ENCODE measurements at places on chromosomes 11 and 22.

DNA sequence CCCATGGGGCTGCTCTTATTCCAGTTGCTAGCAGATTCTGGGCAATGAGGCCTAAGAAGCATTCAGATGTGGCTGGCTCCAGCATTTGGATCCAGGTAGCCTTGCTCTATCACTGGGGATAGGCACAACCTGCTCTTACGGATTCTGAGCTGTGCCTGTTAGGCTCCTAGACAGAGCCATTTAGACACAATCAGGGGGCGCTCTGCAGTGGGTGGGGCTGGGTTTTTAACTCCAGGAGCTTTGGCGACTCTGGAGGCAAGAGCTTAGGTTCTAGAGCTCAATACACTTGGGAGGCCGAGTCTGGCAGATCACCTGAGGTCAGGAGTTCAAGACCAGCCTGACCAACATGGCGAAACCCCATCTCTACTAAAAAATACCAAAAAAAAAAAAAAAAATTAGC lies 32.0 kb downstream of the KCNC1 start:
- H3K4me1 ChIP-seq: no peaks in the 10 kb centered on the region
- H3K27me3 ChIP-seq: no peaks in the 10 kb centered on the region
- peak; percentile 75 for DNase-seq
- no peaks in the 10 kb centered on the region for H3K36me3 ChIP-seq
- H3K4me3 ChIP-seq: no peak overlapping the region

GRCh38 chr11:71420455-71421241 lies 27.5 kb downstream of the DHCR7 start:
- H3K4me1 ChIP-seq: no peaks in the 10 kb centered on the region
- H3K27ac ChIP-seq: no peak overlapping the region
- H3K36me3 ChIP-seq: no peaks in the 10 kb centered on the region
- H3K4me3 ChIP-seq: no peak overlapping the region
- DNase-seq: peak; percentile 89
- no peaks in the 10 kb centered on the region for H3K27me3 ChIP-seq

DNA sequence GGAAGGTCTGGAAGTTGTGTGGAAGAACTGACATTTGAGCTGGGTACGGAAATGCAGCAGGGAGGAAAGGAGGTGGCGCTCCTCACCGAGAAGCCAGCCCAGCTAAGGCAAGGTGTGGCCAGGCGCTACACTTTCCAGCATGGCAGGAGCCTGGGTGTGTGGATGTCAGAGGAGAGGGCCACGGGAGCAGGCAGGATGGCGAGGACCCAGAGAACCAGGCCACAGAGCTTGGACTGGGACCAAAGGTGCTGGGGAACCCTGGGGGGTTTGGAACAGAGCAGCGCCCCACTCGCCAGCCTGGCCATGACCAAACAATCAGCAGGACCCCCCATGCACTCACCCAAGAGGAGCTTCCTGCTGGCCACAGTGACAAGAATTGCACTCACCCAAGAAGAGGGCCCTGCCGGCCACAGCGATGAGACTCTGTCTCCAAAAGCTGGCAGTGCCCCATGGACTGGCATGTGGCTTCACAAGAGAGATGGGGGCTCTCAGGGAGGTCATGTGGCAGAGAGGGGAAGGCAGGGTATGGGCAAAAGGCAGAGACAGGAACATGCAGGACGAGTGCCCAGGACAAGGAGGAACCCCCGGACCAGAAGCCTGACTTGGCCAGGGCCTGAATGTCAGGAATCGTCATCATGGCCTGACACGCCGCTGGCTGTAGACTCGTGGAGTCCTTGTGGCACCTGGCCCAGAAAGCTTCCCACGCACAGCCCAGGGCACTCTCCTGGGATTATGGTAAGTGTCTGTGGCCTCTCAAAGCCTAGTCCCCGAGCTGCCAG lies 45.4 kb downstream of the IGF2 start:
- no peaks in the 10 kb centered on the region for H3K27me3 ChIP-seq
- H3K4me1 ChIP-seq: peaks cover 3% of the 10 kb centered on the region
- H3K4me3 ChIP-seq: no peak overlapping the region

GRCh38 chr11:118295815-118296454 lies 8.6 kb upstream of the CD3E start:
- H3K27ac ChIP-seq: no peak overlapping the region
- DNase-seq: peak; percentile 53
- no peaks in the 10 kb centered on the region for H3K36me3 ChIP-seq
- no peaks in the 10 kb centered on the region for H3K4me1 ChIP-seq
- peaks cover 18% of the 10 kb centered on the region for H3K27me3 ChIP-seq

- H3K4me3 ChIP-seq: no peak overlapping the region
- no peak overlapping the region for H3K27ac ChIP-seq
- no peaks in the 10 kb centered on the region for H3K27me3 ChIP-seq
- no peaks in the 10 kb centered on the region for H3K4me1 ChIP-seq
Observed at GRCh38 chr11:57497303-57498247, 17.9 kb downstream of the SLC43A1 start.

GRCh38 chr11:28596816-28597215 lies 488.6 kb downstream of the METTL15 start:
- no peak overlapping the region for H3K27ac ChIP-seq
- no peaks in the 10 kb centered on the region for H3K4me1 ChIP-seq
- H3K4me3 ChIP-seq: no peak overlapping the region
- no peaks in the 10 kb centered on the region for H3K27me3 ChIP-seq

GRCh38 chr22:35174401-35175038 lies 82.8 kb upstream of the HMGXB4 start:
- no peaks in the 10 kb centered on the region for H3K36me3 ChIP-seq
- no peak overlapping the region for H3K27ac ChIP-seq
- DNase-seq: no peak

DNA sequence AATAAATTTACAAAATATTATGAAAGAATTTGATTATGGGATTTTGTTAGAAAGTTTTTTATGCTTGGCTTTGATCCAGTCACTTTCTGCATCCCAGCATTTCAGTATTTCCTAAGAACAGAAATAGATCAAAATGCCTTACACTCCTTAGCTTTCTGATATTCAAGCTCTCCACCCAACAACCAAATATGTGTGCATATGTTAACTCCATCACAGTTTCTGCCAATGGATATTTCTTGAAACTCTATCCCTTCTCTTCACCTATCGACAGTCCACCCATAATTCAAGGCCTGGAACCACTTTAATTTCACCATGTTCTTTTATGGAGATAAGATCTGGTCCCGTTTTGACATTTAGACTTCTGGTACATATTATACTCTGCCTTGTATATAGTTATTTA lies 565.0 kb downstream of the LRRC4C start:
- H3K4me3 ChIP-seq: no peak overlapping the region
- DNase-seq: no peak
- no peaks in the 10 kb centered on the region for H3K27me3 ChIP-seq
- no peaks in the 10 kb centered on the region for H3K36me3 ChIP-seq
- no peak overlapping the region for H3K27ac ChIP-seq

Measured in endodermal cell (in vitro differentiated cells).